ENCODE measurements at places on chromosomes 7 and 10.

DNA sequence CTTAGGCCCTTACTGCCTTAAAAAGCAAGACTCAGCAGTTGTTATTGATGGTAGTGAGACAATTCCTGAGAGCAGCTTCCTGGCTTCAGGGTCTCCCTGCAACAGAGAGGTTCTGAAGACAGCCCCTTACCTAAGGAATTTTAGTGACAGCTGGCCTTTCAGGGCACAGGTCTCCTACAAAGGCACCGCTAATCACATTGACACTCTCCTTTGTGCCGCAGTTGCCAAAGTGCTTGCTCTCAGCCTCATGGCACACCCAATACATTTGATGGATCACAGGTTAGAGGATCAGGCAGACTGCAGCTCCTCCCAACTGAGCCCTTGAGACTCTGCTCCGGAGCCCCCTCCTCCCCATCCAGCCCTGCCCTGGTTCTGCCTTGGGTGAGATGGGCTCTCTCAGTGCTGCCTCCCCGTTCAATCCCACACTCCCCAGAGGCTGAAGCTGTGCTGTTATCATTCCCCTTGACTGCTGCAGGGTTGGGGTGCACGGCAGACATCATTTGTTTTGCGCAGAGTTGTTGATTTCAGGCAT lies 198.2 kb downstream of the EMX2 start:
- no peak for DNase-seq

DNA sequence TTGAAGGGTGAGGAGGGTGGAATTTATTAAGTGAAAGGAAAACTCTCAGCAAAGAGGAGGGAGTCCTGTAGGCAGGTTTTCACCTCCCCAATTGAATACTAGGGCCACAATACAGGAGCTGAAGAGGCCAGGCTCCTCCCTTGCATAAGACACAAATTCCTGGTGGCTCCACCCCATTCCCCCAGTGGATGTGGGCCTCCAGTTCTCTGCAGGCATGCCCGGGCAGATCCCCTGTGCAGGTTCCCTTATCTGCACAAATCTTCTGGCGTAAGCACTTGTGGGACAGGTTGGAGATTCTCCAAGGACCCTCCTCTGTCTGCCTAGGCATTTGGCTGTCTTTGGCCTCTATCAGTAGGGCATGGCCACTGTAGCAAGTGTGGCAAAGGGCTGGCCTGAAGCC lies 847.1 kb upstream of the MBL2 start:
- no peak for DNase-seq

DNA sequence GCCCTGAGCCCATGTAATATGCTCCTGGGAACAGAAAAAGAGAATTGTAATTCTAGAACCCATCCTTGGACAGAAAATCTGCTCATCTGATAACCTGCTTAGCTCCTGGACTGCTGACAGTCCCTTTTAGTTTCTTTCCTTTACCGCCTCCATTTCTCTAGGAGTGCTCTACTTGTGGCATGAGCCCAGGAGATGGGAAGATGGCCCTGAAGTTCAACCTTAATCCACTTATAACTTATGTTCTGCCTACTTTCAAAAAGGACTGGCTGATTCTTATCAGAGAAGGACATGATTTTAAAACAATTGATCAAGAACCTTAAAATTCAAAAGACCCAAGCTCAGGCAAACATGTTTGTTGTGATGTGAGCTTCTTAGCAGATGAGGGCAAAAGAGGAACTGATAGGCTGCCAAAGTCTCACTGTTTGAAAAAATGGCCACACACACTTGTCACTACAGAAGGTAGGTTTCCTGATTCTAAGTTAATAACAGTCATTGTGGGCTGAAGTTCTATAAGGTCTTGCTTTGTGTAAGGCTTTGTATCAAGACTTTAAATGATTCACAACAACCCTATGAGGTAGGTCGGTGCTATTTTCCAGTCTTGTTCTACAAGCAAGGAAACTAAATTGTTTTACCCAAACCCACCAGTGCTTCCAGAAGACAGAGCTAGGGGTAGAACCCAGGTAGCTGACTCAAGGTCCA lies 94.3 kb upstream of the AFAP1L2 start:
- no peak for DNase-seq

DNA sequence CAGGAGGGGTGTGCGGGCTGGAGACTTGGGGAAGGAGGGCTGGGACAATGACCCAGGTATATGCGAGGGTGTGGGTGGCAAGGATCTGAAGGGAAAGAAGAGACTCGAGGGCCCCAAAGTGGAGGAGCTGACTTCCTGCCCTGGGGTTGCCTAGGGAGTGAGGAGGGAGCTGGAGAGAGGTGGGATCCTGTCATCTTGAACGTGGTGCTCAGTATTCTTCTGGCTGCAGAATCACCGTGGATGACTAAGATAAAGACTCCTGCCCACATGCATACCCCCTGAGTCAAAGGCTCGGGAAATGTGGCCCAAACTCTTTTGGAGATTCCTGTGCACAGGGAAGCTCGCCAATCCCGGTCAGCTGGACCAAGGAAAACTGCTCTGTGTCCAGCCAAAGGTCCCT lies 31.2 kb downstream of the COL17A1 start:
- DNase-seq, result no peak

DNA sequence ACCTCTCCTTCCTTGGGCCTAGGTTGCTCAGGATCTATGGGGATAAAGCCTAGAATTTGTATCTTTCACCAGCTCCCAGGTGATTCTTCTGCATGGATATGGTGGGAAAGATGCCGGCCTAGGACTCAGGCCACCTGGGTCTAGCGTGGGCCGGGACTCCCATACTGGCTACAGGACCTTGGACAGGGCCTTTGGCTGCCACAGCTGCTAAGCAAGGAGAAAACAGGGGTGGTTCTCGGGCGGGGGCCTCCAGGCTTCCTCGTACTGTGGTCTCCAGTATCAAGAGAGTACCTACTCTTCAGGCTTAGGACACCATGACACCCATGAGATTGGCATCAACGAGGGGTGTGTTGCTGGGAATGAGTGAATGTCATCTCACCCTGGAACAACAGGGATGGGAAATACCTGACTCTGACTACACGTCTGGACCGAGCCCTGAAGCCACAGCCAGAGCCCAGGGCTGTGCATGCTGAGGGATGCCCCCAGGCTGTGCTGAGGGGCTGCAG lies 120.3 kb upstream of the ADAM12 start:
- DNase-seq, result no peak

GRCh38 chr10:99353182-99353581 lies 24.0 kb downstream of the CNNM1 start:
- DNase-seq, result no peak

DNA sequence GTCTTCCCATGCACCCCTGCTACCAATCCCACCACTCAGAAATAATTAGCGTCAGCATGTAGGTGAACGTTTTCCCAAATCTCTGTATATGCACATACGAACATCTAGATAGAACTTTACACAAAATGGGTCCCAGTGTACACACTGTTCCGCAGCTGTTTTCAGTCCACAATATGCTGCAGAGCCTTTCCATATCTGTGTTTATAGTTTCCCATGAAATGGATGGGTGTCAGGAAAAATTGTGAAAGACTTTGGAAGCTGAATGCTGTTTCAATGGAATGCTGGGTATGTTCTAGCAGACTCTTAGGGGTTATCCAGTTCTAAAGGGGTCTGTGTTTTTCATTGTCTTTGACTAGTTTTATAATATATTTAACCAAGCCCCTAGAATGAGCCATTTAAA lies 13.8 kb downstream of the GRK5 start:
- no peak for DNase-seq

GRCh38 chr7:43698460-43699255 lies 30.7 kb downstream of the COA1 start:
- no peak for DNase-seq

GRCh38 chr10:69800109-69800508 lies 1.6 kb upstream of the COL13A1 start:
- DNase-seq, result no peak

GRCh38 chr7:72438491-72438890 lies 26.4 kb upstream of the CALN1 start:
- no peak for DNase-seq

GRCh38 chr10:124722798-124723783 lies 21.1 kb downstream of the FAM53B start:
- DNase-seq, result peak; percentile 64

GRCh38 chr7:93890464-93891068 lies at the start of gene TFPI2:
Gene TFPI2, minus strand, starts transcription at chr7:93890753. Its CDS starts 75 bp downstream, at chr7:93890678.
- DNase-seq, result no peak

- no peak for DNase-seq
These were observed 6.0 kb downstream of the PARD3 start for GRCh38 chr10:34808801-34809745.

GRCh38 chr7:97470726-97471125 lies 261.2 kb upstream of the TAC1 start:
- no peak for DNase-seq

DNA sequence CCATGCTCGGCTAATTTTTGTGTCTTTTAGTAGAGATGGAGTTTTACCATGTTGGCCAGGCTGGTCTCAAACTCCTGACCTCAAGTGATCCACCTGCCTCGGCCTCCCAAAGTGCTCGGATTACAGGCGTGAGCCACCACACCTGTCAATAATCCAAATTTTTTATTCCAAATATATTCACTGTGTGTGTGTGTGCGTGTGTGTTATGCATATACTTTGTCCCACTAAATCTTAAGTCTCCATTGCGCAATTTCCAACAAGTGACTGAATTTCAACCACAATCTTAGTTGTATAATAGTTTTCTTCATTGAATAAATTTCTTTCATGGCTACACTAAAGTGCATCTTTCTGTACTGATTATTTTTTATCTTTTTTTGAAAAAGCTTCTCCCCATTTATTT lies 2.7 kb downstream of the KRIT1 start:
- DNase-seq, result no peak

- DNase-seq, result no peak
These were observed 68.4 kb downstream of the ABCC2 start for GRCh38 chr10:99850767-99851340.

DNA sequence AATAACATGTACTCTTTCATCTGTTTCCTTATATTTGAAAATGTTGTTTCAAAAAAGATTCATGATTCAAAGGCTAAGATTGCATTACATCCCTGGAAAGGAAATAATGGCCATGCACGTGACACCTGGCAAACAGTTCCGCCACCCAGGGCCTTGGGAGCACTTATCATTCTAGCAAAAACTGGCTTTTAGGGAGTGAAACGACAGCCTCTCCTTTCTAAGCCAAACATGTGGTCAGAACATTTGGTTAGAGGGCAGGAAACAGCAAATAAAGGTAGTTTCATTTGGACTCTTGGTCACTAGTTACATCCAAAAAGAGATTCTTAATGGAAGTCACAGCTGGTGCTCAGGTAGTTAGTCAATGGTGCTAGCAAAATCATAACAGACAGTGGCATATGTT lies 83.5 kb downstream of the FAS start:
- DNase-seq, result no peak

All from stimulated activated naive CD4-positive, alpha-beta T cell treated with Interleukin-2 at 50 U/mL for 16 hours (primary cell).